GM23338 (cell line): ENCODE measurements at places on chromosomes 7 and 10.
A peak's percentile ranks its signal among the peaks of the same experiment; 100 is the strongest.

DNA sequence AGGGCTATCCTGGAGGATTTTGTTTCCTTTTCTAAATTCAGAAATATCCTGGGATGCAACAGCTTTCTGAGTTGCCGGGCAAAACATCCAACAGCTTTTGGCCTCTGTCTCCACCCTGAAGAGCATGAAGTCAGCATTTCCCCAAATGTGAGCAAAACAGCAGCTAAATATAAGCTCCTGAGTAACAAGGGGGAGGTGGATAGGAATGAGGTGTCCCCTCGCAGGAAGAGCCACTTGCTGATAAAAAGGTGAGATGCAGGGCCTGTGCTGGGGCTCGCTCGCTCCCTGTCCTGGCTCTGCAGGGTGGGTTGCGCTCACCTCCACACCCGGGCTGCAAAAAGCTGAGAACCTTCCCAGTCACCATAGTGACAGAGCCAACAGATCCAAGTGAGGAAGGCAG is 264.3 kb downstream of the ZEB1 start:
- DNase-seq = peak; percentile 7

- no peak for DNase-seq
Measured at GRCh38 chr7:70383066-70383782, 748.7 kb upstream of the GALNT17 start.

- no peak for DNase-seq
Measured at GRCh38 chr7:11750191-11750590, 81.8 kb downstream of the THSD7A start.

DNA sequence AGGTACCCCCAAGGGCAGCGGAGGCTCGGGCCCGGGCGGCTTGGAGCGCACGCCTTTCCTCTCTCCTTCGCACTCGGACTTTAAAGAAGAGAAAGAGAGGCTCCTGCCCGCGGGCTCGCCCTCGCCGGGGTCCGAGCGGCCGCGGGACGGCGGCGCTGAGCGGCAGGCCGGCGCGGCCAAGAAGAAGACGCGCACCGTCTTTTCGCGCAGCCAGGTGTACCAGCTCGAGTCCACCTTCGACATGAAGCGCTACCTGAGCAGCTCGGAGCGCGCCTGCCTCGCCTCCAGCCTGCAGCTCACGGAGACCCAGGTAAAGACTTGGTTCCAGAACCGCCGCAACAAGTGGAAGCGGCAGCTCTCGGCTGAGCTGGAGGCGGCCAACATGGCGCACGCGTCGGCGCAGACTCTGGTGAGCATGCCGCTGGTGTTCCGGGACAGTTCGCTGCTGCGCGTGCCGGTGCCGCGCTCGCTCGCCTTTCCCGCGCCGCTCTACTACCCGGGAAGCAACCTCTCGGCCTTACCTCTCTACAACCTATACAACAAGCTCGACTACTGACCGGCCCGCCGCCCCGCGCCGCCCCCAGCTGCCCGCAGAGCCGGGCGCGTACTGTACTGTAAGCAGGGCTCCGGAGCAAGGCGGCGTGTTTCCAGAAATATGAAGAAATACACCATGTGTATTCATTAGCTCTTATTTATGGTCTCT is 1.8 kb downstream of the HMX2 start:
- peak; percentile 56 for DNase-seq

GRCh38 chr7:51046103-51046466 is 263.4 kb upstream of the GRB10 start:
- no peak for DNase-seq

- no peak for DNase-seq
Measured at GRCh38 chr7:23672033-23672432, 8.0 kb upstream of the FAM221A start.

DNA sequence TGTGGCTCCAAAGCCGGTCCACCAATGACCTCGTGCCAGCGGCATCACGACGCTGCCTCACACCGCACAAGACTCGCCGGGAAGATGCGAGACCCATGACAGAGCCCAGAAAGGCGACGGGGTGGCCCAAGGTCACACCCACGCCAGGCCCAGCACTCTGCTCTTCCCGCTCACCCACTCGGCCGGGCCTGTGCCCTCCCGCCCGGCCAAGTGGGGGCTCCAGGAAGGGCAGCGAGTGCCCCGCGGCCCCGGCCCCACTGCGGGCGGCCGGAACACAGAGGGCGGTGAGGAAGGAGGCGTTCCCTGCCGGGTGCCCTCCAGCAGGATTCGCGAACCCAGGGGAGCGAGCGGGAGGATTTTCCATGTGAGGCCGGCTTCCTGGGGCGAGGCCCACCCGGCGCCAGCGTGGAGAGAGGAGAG is 56.3 kb downstream of the PDGFA start:
- no peak for DNase-seq

GRCh38 chr7:28573059-28573553 is 160.8 kb downstream of the CREB5 start:
- DNase-seq = no peak

GRCh38 chr10:124037784-124038183 is 55.6 kb downstream of the CHST15 start:
- DNase-seq = no peak

DNA sequence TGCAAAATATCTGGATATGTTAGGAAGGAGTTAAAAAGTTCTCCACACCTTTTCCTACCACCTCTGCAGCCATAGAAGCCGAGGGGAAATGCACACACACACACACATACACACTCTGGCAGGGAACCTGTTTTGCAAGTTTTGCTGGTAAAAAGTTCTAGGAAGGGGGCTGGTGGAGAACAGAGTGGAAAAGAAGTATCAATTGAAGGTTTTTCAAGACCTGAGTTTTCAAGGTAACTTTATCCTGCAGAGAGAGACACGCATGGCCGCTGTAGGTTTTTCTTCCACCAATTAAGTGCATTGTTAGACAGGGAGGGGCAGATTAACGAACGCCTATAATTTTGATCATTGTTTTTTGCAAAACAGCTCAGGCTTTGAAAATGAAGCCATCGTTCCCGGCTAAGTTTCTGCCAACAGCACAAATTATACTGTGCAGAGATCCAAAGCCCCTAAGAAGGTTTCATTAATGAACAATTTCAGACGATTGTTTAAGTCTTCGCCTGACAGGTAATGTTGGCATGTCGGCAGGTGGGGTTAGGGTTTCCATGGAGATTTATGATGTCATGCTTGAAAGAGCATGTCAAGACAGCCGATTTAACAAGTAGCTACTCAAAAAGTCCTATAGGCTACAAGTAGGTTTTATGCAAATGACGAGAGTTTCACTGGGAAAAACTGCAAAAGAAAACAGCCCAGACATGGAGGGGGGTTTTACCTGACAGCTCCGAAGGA is 29.7 kb downstream of the KIAA1217 start:
- peak; percentile 62 for DNase-seq

DNA sequence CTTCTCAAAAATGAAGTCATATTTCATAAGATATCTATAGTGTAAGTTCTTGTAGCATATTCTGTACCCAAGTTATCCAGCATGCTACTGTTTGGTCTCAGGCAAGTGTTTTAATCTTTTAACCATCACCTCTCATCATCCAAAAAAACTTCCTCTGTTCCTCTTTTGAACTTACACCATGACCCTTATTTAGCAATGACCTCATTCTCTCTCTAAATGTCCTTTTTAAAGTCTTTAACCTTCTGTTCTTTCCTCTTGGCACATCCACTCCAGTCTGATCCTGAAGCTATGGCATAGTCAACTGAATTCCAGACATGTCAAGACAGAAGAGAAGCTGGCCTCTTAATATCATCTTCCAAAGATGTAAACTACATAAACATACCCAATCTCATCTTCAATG is 26.2 kb downstream of the PPP3CB start:
- DNase-seq = no peak

GRCh38 chr7:1421020-1421790 is 38.1 kb downstream of the MICALL2 start:
- DNase-seq = no peak

GRCh38 chr10:74977072-74977471 is 134.4 kb upstream of the SAMD8 start:
- DNase-seq = no peak

GRCh38 chr10:74875966-74876365 is 49.6 kb downstream of the KAT6B start:
- DNase-seq = no peak

DNA sequence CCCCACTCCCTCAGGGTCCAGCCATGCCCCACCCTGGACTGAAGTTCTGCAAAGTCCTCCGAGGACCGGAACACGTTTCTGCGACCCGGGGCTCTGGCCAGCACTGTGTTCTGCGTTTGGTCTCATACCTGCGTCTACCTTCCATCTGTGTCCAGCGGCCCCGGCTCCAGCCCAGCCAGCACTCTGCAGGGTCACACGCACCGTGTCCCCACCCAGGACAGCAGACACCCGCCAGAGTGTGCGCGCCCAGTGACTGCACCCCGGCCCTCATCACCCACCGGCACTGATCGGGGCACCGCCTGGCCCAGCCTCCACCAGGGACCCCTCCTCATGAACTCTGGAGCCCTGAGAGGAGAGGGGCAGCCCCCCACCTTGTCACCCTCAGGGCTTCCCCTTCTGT is 20.3 kb downstream of the SLC29A4 start:
- DNase-seq = no peak

- peak; percentile 68 for DNase-seq
Measured at GRCh38 chr10:6201516-6201975, 1.2 kb upstream of the PFKFB3 start.

DNA sequence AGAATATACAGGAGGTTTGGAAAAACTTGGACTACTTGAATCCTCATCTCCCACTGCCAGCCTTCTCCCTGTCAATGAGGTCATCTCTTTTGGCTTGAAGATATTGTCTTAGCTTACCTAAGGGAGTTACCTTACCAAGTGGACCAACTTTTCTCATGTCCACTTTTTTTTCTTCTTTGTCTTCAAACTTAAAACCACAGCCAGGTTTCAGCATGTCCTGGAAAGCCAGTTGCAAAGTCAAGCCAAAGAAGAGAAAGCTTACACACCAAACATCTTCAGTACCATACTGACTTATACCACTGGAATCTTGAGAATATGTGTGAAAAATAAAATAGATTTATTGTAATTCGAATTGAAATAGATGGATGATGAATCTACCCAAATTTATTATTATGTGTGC is 520.5 kb downstream of the HTR7 start:
- no peak for DNase-seq

- DNase-seq = no peak
Measured at GRCh38 chr7:128390871-128391565, 18.8 kb downstream of the IMPDH1 start.

- no peak for DNase-seq
Measured at GRCh38 chr10:53111529-53111928, 338.9 kb upstream of the MBL2 start.

DNA sequence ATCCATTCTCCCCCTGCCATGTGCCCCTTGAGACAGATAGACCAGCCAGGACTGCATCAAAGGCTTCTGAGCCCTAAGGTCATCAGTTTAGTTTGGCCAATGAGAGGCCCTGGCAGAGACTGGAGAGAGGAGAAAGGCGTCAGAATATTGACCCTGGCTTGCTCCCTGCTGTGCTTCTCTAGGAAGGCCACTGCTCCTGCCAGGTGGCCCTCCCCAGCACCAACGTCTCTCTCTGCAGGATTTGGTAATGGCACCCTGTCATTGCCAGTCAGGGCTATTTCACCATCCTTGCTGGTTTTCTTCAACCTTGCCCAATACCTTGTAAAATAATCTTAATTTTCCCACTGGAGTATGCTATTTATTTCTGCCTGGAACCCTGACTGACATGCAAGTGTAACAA is 38.8 kb upstream of the ZRANB1 start:
- DNase-seq = peak; percentile 14

- no peak for DNase-seq
Measured at GRCh38 chr10:91681361-91682276, 48.7 kb upstream of the PPP1R3C start.

DNA sequence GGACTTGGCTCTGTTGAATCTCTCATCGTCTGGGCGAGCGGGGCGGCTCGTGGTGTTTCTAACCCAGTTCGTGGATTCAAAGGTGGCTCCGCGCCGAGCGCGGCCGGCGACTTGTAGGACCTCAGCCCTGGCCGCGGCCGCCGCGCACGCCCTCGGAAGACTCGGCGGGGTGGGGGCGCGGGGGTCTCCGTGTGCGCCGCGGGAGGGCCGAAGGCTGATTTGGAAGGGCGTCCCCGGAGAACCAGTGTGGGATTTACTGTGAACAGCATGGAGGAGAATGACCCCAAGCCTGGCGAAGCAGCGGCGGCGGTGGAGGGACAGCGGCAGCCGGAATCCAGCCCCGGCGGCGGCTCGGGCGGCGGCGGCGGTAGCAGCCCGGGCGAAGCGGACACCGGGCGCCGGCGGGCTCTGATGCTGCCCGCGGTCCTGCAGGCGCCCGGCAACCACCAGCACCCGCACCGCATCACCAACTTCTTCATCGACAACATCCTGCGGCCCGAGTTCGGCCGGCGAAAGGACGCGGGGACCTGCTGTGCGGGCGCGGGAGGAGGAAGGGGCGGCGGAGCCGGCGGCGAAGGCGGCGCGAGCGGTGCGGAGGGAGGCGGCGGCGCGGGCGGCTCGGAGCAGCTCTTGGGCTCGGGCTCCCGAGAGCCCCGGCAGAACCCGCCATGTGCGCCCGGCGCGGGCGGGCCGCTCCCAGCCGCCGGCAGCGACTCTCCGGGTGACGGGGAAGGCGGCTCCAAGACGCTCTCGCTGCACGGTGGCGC is at the start of gene EN2:
Gene EN2, plus strand, starts transcription at position 19 of the 767 bp plus-strand sequence. Its CDS starts 249 bp downstream, at position 268.
- DNase-seq = peak; percentile 32

DNA sequence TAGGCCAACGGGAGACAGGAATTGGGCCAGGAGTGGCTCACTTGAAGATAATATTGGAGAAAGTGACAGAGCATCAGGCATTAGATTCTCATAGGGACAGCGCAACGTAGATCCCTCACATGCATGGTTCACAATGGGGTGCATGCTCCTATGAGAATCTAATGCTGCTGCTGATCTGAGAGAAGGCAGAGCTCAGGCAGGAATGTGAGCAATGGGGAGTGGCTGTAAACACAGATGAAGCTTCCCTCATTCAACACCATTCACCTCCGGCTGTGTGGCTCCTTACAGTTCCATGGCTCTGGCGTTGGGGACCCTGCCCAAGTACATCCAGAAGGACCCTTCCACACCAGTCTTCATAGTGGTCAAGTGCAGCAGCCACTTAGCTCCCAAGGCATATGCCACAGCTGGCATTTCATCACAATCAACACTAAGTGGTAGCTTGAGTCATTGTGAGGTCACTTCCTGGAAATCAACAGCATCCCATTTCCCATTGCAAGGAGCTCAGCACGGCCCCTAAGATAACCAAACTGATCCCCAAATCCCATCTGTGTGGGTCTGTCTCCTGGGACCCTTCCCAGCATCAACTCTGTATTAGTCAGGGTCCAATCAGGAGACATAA is 174.5 kb downstream of the TPST1 start:
- DNase-seq = no peak

DNA sequence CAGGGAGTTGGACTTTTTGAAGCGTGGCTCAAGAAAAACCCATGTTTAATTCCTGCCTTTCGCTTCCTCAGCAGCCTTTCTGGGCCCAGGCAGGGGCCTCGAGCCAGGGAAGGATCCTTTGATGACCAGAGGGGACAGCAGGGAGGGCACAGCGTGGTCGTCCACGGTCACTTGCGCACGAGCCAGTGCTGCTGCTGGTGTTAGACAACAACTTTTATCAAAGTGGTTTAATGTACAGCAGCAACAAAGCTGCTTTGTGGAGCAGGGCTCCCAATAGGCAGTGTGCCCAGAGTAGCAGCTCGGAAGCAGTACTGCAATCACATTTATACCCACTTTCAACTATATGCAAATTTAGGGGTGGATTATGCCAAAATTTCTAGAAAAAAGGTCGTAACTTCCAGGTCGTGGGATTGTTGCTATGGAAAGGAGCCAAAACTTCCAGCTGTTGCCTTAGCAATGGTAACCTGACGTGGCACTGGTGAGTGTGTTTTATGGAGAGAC is 6.1 kb downstream of the GIMAP1 start:
- DNase-seq = no peak
